NCI-H1436 (cell line): ENCODE measurements at places on chromosomes 2 and 18.

- DNase-seq, result no peak
Measured at GRCh38 chr2:55408098-55408882, 11.4 kb downstream of the CCDC88A start.

- DNase-seq, result no peak
Measured at GRCh38 chr2:33275689-33276444, 200.6 kb upstream of the RASGRP3 start.

DNA sequence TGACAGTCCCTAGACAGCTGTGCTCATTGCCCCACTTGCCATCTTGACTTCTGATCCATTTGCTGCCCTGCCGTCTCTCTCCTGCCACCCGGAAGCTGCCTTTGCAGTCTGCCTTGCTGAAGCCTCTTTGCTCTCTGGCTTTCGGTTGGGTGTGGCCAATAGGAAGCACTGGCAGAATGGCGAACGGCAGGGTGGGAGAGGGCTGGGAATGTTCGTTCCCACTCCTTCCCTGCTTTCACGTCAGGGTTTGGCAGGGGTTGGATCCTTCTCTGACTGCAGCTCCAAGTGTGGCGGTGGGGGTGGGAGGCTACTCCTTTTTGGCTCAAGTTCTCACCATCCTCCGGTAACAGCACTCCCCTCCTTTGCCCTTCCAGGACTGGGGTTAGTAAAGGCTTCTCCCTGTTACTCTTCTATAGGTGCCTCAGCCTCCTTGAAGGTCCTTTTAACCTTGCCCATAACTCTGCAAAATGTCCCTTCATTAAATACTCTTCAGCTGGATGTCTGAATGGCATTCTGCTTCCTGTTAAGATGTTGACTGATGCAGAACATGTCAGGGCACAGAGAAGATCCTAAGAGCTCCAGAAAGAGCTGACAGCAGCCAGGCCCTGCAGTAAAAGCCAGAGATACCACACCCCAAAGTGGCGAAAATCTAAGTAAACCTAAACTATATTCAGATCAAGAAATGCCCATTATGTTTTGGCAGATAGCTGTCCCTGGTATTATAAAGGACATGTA lies 299.7 kb downstream of the CDCA7 start:
- no peak for DNase-seq

DNA sequence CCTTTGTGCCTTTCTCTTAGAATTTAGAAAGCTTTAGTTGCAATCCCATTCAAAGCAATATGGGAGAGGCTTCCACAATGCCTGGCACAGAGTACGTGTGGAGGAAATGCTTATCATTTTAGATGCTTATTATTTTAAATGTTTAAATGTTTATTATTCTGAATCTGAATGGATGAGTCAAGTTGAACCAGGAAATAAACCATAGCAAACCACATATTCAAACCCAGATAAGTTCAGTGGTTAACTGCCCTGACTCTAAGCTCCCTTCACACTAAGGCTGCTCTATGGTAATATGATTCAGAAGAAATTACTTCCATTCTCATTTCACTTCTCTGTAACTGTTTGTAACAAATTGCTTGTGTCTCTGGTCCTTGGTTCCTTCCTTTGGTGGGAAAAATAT lies 5.2 kb upstream of the PPP4R1 start:
- DNase-seq, result no peak

DNA sequence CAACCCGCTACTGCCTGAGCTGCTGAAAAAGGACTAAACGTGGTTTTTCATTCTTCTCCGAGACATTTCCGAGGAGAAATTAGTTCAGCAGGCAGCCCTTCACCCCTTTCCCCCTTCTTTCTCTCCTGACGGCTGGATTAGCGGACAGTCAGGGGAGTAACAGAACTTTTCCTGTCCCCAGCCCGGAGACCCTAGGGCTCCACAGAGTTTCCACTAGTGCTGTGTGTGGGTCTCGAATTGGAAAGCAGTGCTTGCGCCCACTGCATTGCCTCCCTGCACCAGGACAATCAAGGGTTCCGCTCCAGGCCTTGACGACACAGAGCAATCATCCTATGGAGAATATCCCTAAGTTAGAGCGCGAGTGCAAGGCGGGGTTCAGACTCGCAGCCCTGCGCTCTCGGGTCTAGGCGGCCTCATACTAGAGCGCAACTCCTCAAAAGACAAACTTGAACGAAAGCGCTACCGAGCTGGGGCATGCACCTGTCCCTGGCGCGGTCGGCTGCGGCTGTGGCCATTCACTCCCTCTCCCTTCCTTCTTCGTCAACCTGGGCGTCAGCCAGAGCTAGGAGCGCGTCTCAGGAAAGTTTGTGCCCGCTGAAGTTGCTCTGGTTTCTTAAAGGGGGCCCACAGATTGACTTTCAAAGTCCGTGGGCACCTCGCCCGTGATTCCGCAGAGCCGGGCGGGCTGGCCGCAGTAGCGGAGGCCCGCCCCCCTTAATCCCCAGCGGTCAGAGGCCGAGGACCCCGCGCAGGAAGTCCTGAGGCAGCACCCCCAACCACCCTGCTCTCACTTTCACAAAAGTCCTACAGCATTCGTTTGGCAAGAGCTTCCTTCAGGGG lies 801 bp downstream of the OSR1 start:
- no peak for DNase-seq
